Gastrocnemius medialis (tissue), 4 donors: ENCODE measurements at places on chromosomes 6 and 20. TPM values are rescaled to one million over a fixed set of nuclear protein-coding genes. Genes with fewer than 3 reads are reported as not detected.
A peak's percentile ranks its signal among the peaks of the same experiment; 100 is the strongest.

The CALHM4 gene
- not detected for total RNA-seq

DNA sequence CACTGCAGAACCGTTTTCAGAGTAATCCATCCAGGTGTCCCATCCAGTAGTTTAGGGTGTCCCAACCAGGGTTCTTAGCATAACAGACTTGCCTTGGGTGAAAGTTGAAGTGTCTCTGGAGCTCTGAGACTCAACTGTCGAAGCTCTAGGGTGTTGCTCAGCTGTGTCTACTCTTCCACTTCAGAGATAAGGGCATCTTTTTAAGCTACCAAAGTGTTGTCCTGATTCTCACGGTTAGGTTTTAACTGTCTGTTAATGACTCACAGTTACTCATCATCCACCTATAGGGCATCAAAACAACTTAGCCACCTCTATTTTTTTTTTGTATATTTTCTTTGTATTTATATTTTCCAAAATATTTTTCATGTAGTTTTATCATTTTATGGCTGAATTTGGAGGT lies 36.9 kb upstream of the TBX18 start:
- H3K4me3 ChIP-seq, result no peak overlapping the region
- H3K4me1 ChIP-seq, result no peaks in the 10 kb centered on the region
- no peak for DNase-seq

DNA sequence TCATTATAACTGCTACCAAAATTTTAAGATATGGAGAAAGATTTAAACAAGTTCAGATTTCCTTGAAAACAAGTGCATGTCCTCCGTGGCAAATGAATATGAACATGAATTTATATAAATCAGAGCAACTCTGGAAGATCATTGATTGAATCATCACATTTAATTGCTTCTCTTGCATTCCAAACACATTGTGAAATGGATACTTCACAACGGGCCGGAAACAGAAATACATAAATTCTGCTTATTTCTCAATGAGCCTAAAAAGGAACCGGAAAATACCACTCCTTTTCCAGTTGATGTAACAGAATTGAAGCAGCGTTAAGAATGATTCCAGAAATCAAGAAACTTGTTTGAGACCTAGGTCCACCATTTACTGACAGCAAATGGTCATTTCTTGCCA lies 134.6 kb upstream of the BTN3A2 start:
- no peaks in the 10 kb centered on the region for H3K36me3 ChIP-seq
- H3K27ac ChIP-seq, result no peak overlapping the region
- no peak for DNase-seq
- peaks cover 17% of the 10 kb centered on the region for H3K4me1 ChIP-seq

DNA sequence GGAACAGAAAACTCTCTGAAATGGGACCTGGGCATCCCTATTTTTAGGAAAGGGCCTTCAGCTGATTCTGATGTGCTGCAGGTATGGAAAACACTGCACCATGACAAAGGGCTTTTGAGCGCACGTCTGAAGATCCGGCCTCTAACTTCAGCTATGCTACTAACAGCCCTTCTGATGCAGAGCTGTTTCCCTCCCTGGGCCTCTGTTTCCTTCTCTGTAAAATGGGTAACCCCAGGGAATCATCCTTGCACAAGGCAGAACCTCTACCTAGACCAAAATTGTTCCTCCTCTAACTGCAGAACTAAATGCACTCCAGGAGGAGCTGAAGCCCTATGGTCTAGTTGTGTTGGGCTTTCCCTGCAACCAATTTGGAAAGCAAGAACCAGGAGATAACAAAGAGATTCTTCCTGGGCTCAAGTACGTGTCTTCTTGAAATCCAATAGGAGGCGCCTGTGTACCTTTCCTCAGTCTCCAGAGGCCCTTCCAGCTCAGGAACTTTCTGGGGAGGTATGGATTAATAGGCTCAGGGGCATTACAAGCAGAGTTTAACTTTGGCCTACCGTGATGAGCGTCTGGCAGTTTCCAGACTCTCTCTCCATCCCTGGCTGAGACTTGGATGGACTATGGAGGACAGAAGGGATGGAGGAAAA lies 5.9 kb downstream of the GPX5 start:
- no peaks in the 10 kb centered on the region for H3K36me3 ChIP-seq
- H3K27ac ChIP-seq, result no peak overlapping the region
- no peaks in the 10 kb centered on the region for H3K27me3 ChIP-seq

- peak overlapping the region; percentile 74 for H3K27ac ChIP-seq
- peak; percentile 84 for DNase-seq
- H3K27me3 ChIP-seq, result no peaks in the 10 kb centered on the region
- H3K36me3 ChIP-seq, result no peaks in the 10 kb centered on the region
Measured at GRCh38 chr20:44637522-44638372, 13.8 kb downstream of the ADA start.

DNA sequence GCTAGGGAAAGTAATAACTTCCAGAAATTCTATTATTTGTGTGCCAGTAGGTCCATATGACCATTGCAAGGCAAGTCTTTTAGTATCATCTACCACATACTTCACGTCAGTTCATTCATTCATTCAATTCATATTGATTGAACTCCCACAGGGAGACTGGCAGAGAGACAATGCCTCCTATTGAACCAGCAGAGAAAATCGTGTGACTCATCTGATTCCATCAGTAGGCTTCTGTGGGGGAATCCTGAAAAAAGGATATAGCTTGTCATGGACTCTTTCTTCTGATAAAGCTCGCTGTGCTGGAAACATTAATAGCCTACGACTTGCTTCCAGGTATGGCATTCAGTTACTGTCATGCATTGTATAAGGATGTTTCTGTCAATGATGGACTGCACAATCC lies 45.3 kb upstream of the CNR1 start:
- H3K27me3 ChIP-seq, result no peaks in the 10 kb centered on the region
- DNase-seq, result no peak
- no peak overlapping the region for H3K27ac ChIP-seq
- no peak overlapping the region for H3K4me3 ChIP-seq
- no peaks in the 10 kb centered on the region for H3K36me3 ChIP-seq
- no peaks in the 10 kb centered on the region for H3K4me1 ChIP-seq

The DEFB132 gene
- total RNA-seq, result not detected

GRCh38 chr6:145761584-145761983 lies 26.3 kb upstream of the EPM2A start:
- H3K27ac ChIP-seq, result no peak overlapping the region
- H3K4me3 ChIP-seq, result no peak overlapping the region
- H3K27me3 ChIP-seq, result no peaks in the 10 kb centered on the region
- H3K36me3 ChIP-seq, result no peaks in the 10 kb centered on the region

The SLC26A8 gene
- not detected for total RNA-seq
